Naive thymus-derived CD8-positive, alpha-beta T cell (primary cell): ENCODE measurements at places on chromosomes 6 and 20.

DNA sequence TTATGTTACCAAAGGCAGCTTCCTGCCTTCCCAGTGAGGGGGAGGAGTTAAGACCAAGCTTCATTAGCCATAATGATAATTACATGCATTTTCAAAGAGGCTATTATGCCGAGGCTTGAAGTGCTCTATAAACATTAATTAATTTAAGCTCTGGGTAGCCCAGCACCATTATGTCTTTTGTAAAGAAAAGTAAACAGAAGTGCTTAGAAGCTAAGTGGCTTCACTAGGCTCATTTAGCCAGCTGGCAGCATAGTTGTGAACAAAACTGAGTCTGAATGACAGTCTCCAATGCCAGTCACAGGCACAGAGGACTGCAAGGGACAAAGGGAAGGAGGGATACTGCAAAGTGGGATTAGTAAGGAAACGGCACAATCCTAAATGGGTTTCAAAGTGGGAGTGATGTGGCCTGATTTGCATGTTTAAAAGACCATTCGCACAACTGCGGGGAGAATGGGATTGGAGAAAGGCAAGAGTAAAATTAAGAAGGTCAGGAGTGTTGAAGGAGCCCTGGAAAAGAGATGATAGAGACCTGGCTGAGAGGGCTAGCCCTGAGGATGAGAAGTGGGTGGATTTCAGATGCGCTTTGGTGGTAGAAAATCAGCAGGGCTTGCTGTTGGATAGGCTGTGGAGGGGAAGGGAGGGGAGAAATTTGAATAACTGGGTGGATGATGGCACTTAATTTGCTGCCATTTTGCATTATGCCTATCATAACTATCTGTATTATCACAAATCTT, 20.1 kb upstream of the ISM1 start:
- DNase-seq = no peak

DNA sequence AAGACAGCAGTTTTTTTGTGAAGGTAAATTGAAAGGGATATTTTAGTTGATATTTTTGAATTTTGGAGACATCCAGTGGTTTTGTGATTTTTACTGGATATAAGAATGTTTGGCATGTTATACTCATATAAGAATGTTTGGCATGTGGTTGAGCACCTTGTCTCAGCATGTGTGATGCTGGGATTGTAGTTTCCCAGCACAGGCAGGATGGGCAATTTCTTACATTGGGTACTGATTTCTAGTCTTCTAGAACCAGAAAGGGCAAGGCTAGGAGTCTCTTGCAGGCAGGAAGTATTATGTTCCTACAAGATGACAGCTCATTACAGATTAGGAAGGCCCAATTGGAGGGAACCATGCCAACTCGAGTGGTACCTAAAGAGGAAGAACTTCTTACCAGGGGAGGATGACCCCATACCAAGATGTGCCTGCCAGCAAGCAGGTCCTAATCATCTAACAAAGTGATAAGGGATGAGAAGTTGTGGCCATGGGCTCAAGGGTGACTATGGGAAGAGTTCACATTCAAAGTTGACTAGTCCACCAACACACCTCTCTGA, 377.8 kb downstream of the UTRN start:
- DNase-seq = no peak

DNA sequence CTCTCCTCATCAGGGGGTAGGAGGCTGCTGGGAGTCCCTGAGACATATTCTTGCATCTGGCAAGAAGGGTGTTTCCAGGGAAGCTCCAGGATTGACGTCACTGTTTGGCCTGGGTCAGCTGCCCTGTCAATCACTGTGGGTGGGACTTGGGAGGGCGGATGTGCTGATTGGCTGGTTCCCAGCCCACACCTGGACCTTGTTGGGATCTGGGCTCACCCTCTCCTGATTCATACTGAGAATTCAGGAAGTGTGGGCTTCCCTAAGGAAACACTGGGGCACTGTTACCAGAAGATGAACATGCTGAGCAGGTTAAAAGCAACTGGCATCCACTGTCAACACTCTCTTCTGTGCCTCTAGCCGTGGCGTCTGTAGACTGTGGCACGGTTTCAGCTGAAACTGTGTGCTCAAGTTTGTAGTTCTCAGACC, 36.5 kb downstream of the CDH26 start:
- DNase-seq = no peak

DNA sequence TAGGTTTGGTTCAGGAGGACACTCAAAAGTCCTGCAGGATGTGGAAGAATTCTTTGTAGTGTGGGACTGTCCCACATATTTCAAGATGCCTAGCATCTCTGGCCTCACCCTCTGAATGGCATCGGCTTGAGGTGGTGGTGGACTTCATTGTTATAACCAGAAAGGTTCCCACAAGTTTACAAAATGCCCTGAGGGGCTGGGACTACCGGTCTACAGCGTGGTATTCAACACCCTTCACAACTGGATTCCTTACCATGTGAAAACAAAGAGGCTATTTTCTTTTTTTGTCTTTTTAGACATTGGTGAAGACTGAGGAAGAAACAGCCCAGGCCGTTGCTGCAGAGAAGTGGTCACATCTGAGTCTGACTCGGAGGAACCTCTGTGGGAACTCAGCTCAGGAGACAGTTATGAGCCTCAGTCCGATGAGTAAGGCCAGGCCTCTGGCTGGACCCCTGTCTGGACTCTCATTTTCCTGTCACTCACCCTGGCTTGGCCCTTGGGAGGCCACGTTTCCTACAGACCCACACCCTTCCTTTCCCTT, 15.2 kb downstream of the PGBD1 start:
- DNase-seq = no peak
